ENCODE measurements at places on chromosomes 11 and 22. TPM values are rescaled to one million over a fixed set of nuclear protein-coding genes. Genes with fewer than 3 reads are reported as not detected.

DNA sequence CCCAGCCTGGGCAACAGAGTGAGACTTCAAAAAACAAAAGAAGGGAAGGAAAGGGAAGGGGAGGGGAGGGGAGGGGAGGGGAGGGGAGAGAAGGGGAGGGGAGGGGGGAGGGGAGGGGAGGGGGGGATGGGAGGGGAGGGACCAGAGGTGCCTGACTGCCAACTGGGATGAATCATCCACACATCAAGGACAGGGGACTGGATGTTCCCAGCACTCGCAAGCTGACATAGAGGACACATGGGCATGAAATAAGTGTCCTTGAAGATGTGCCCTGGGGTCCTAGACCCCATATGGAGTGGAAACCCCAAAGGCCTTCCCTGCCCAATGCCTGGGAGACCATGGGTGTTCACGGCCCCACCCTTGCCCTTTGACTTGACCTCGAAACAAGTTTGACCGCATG lies 19.8 kb downstream of the TST start:
- DNase-seq: no peak

DNA sequence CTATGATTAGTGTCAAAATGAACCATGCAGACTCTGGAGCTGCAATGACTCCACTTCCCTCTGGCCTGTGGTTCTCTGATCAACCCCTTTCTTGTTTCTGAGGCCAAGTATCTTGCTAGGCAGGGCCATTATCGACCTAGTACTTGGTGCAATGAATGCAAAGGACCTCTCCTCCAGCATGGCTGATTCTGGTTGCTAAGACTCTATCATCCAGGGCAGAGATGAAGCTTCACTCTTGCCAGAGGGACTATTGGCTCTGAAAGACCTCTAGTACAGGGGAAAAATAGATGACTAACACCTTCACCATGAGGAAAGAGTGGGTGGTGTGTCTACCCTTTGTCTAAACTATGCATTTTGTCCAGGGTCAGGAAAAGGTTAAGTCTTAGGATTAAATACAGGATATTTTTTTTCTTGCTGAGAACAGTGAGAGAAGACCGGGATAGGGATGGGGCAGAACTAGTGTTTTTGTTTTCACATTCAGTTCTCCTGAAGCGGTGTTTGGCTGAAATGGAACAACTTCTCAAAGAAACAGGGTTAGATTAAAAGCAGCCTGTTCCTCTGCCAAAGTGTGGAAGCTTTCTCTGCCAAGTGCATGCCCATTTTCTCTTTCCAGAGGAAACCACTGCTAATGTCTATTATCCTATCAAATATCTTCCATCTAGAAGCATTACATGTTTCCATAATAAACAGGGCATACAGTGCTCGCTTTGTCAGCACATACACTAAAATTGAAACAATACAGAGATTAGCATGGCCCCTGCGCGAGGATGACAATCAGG lies 5.0 kb upstream of the MTFP1 start:
- no peak for DNase-seq

GRCh38 chr11:10897150-10897549 lies 39.3 kb upstream of the ZBED5 start:
- no peak for DNase-seq

Gene RAG2
- not detected for total RNA-seq

- DNase-seq: peak; percentile 21
Measured at GRCh38 chr22:27537501-27537900, 264.1 kb downstream of the MN1 start.

- no peak for DNase-seq
Measured at GRCh38 chr11:27248576-27249509, 114.2 kb downstream of the CCDC34 start.

- no peak for DNase-seq
Measured at GRCh38 chr22:50253046-50253915, 2.2 kb upstream of the HDAC10 start.

GRCh38 chr22:38674888-38675287 lies 6.9 kb upstream of the TOMM22 start:
- DNase-seq: no peak

Gene TBX1
- not detected for total RNA-seq

- DNase-seq: no peak
Measured at GRCh38 chr11:95728790-95729189, 60.8 kb downstream of the FAM76B start.

DNA sequence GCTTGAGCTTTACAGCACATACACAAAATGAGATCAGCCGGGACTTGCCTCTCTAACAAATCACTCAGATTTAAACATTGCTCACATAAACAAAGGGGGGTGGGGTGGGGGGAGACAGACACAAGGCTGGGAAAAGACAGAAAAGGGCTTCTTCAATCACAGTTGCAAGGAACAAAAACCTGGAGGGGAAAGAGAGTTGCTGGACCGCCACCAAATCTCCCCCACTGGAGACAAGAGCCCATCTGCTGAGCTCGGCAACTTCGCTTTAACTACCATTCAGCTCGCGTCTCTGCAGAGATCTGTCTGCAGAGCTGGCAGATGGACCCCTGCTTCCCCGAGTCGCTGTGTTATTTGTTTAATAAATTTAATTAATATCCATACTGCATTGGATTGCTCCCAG lies 165.0 kb downstream of the RCN1 start:
- DNase-seq: no peak

DNA sequence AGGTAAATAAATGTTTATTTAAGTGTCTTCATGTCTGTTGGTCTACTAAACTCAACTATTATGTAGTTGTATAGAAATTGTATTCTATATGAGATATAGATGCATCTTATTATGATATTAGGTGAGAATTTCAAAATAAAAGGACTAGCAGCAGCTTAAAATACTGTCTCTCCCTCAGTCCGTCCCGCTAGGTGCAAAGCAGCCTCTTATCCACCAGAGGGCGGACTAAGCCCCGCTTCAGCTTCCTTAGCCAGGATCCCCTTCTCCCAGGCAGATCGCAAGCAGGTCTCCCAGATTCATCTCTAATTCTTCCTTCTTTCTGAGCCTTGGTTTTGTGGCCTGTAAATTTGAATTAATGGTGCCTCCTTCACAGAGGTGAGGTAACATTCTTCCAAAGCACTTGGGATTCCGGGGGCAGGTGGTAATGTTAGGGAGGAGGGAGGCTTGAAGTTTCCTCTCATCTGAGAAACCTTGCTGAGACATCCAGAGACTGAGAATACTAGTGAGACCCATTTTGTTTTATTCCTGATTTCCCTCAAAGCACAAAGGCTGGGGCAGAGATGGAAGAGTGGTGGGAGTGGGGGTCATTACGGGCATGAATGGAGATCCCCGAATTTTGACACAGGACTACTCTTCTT lies 13.5 kb upstream of the INSC start:
- DNase-seq: peak; percentile 73

DNA sequence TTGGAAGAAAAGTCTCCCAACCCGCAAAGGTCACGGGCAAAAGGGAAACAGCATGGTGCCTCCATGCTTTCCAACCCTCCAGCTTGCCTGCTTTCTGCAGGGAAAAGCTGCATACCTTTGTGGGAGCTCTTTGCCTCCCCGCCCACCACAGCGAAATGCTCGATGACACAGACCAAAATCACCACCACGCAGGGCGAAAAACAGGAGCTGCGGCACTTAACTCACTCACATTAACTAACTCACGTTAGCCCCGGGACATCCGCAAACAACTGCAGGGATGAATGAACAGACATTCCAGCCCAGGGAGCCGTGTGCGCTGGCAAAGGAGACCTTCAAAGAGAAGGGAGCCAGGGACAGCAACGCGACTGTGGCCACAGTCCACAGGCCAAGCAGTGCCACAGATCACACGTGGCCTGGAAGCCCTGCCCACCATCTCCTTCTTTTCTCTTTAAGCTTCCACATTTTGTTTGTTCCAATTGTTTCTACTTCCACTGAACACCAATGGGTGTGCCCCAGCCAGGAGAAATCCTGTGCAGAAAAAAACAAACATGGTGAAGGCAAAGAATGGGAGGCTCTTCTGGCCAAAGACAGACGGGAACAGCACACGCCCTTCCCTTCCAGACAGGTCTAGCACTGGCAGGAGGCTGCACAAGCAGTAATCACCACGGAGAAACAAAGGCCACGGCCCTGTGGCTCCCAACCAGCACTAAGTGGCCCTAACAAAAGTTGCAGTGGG lies 39.3 kb downstream of the DUSP8 start:
- DNase-seq: no peak

Gene SLC25A17
- 7.6 TPM for total RNA-seq

DNA sequence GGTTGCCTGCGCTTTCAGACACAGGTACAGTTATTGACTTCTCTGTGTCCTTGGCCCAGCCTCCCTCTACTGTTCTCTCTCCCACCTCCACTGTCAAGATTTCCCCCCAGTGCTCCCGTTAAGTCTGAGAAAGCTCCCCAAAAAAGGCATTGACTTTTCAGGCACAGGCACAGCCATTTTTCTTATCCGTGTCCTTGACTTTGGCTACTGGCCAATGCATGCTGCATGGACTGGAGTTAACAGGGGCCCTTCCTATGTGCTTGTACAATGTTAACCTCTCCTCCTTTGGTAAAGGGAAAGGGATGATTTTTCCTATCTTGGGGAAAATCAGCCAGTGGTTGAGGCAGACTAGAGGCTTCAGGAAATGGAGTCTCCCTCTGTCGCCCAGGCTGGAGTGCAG lies 4.3 kb downstream of the APOL5 start:
- DNase-seq: no peak

- peak; percentile 41 for DNase-seq
Measured at GRCh38 chr22:30326255-30326705, 461 bp downstream of the TBC1D10A start.

DNA sequence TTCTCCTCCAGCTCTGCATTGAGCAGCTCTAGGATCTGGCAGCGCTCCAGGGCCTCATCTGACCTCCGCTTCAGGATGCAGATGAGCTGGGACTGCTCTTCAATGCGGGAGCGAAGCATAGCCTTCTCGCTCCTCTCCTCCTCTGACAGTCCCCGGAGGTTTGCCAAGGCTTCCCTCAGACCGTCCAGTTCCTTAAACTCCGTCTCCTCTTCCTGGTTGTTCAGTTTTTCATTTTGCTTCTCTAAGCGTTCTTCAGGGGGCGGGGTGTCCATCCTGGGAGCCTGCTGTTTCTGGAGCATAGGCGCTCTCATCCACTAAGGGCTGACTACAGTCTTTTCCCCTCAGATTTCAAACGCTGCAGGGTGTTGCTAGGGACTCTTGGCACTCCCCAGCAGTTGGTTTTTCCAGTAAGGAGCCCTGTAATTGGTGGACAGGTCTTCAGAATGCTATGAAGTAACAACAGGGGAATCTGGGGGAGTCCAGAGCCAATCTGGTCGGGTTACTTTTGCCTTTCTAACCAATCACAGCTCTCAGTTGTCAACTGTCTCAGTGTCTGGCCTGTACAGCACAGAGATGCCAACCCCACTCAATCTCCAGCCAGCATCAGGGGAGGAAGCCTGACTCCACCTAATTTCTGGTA lies at the start of gene CCDC89:
TSS of gene CCDC89 (minus strand) at position 376 of the 640 bp plus-strand sequence. CDS start at position 311, 65 bp downstream.
- DNase-seq: peak; percentile 40

GRCh38 chr11:101528541-101528940 lies 55.3 kb downstream of the TRPC6 start:
- DNase-seq: no peak

- DNase-seq: no peak
Measured at GRCh38 chr22:41648432-41648831, 27.3 kb downstream of the XRCC6 start.

- no peak for DNase-seq
Measured at GRCh38 chr11:65210361-65210731, 28.6 kb downstream of the CAPN1 start.

DNA sequence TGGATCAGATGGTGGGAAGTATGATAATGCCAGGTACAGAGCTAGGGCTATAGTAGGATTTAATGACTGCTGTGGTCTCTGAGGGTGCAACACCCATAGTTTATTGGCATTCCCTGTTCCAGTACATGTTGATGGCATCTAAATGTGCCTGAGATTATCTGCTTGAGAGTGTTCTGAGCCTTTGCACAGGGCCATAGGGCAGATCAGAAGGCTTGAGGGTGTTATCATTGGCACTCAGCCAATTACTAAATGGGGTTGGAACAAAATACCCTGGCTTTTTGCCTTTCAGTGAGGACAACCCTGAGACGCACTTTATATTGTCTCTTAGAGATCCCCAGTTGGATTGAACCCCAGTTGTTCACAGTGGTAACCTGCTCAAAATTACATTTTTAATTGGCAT lies 6.7 kb downstream of the SLC5A12 start:
- DNase-seq: no peak

DNA sequence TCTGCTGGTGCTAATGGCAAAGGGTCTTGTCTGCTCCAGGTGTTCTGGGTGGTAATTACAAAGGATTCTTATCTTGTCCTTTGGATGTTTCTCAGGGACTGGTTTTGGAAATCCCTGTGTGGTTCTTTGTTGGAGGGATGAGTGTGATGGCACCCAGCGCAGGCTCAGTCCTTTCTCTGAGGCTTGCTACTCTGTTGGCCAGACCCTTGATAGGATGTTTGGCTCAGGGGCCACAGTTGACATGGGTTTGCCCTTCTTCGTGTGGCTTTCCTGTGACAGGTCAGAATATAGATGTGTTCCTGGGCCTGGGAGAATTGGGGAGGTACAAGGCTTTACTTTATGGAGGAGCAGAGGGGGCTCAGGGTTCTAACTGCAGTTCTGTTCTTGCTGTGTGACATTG lies 4.0 kb downstream of the ARHGEF17 start:
- no peak for DNase-seq

- DNase-seq: no peak
Measured at GRCh38 chr11:43269254-43269918, 42.4 kb upstream of the API5 start.

- DNase-seq: peak; percentile 95
Measured at GRCh38 chr11:61974766-61975631, 7.6 kb upstream of the FTH1 start.

DNA sequence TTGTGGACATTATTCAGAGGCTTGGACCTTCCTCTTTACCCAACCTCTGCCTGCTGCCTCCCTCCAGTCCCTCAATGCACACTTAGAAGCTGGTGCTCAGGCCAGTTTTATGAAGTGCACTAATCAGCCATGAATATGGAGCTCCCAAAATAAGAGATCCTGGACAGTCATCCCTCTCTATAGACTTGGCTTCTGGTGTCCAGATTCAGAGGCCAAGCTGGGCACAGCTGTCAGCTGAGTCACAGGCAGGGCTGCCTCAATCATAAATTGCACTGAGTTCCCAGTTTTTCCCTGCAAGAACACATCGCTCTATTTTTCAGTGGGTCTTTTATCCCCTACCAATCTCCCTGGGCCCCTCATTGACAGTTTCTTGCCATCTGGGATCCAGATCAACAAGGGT lies 161.7 kb upstream of the CADM1 start:
- no peak for DNase-seq

Gene UPB1
- total RNA-seq: 0.52 TPM

Gene FGF19
- not detected for total RNA-seq

DNA sequence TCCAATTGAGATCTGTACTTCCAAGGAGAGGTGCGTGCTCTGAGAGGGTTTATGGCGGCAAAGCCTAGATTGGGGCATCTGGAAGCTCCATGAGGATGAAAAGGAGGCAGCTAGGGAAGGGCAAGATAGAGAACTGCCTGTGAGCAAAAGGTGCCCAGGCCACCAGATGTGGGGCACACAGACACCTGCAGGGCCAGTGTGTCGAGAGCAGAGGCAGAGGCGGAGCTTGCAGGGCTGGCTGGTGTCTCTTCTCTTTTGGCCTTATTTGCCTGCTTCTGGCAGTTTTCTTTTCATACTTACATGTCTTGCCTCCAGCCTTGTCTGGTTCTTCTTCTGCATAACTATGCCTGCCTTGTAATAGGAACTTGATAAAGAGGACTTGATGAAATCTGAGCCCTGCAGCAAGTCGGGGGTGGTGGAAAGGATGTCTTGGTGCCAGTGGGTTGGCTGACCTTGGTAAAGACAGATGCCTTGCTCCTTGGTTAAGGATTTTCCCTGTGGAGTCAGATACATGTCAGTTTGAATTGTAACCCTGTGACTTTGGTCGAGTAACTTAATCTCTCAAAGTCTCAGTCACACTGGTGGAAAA lies 680.3 kb downstream of the NTM start:
- no peak for DNase-seq

- peak; percentile 42 for DNase-seq
Measured at GRCh38 chr11:34250732-34251588, 106.8 kb downstream of the ABTB2 start.
